Stimulated activated memory B cell treated with anti-CD40 and anti-IgM and Interleukin-4, amounts not matched to agents 10 μg/mL and 1 μg/mL and 100 μg/mL, for 72 hours (primary cell): ENCODE measurements at places on chromosomes 2 and 18.

DNA sequence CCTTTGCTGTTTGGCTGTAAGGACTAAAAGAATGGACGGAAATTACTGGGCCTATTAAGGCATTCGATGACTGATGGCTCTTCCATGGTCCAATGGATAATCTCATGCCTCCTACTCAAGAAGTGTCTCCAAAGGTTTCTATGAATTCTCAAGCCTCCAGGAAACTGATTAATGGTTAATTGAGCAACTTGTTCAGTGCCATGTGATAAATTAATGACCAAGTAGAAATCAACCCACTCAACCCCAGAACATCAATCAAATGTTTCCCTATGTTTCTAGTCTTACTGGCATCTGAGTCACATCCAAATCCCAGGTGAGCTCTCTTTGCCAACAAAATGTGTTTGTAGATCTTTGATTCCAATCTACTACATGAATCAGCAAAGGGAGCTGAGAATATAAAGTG lies 103.6 kb downstream of the NXPH2 start:
- ATAC-seq = no peak

- ATAC-seq = no peak
Measured at GRCh38 chr2:160338901-160339685, 139.0 kb upstream of the ITGB6 start.

GRCh38 chr2:100603948-100604633 lies 41.3 kb downstream of the PDCL3 start:
- no peak for ATAC-seq

GRCh38 chr2:222288590-222289277 lies 10.1 kb downstream of the PAX3 start:
- ATAC-seq = no peak

- ATAC-seq = no peak
Measured at GRCh38 chr2:4353668-4354067, 650.3 kb downstream of the DCDC2C start.

DNA sequence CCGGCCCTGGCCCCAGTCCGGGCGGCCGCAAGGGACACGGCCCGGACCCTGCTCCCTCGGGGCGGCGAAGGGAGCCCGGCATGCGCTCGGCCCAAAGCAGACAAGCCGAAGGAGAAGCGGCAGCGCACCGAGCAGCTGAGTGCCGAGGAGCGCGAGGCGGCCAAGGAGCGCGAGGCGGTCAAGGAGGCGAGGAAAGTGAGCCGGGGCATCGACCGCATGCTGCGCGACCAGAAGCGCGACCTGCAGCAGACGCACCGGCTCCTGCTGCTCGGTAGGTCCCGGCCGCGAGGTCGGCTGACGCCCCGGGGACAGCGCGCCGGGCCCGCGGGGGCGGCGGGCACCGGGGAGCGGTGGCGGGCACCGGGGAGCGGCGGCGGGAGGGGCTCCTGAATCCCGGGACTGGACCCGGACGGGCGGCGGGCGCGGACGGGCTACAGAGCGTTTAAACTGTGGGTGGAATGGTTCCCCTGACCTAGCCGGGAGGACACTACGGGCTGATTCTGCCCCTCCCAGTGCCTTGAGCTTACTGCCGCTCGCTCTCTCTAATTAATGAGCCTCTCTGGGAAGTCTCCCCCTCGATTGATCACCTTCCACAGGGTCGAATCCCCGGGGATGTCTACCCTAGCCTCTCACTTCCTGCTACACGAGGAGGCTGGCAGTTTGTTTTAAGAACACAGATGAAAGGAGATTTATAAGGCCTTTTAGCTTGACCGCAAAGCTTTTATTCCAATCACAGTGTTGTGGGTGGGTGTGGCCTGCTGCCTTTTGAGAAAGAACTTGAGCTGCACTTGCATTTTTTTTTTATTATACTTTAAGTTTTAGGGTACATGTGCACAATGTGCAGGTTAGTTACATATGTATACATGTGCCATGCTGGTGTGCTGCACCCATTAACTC lies 853 bp downstream of the GNAL start:
- peak; percentile 68 for ATAC-seq

DNA sequence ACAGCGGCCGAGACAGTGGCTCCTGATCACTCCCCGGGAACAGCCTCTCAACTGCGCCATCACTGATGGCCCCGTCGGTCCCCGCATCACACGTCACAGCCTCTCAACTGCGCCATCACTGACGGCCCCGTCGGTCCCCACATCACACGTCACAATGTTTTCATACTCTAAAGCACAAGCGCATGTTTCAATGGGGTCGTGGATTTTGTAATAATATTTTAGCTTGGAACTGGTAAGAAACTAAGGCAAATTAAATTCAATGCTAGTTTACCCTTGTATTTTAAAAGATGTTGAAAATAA lies 44.2 kb upstream of the CTDP1 start:
- ATAC-seq = no peak

GRCh38 chr2:134377730-134378129 lies 123.9 kb downstream of the MGAT5 start:
- ATAC-seq = no peak

GRCh38 chr2:69057660-69058059 lies 44.7 kb downstream of the ANTXR1 start:
- no peak for ATAC-seq

DNA sequence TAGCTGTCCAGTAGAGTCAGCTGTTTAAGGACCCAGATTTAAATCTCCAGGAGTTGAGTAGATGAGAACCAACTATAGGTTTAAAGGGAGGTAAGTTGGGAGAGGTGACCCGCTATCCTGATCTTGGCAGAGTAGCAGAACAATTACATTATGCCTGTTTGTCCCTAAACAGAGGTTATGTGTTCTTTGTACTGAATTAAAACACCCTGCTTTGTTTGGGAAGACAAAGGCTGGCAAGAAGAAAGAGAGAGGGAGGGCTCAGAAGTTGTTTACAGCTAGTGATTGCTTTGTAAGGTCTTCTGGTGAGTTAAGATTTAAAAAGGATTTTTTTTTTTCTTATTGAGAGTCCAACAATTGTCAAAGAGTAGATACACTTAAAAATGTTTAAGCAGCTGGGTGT lies 37.3 kb downstream of the USP14 start:
- no peak for ATAC-seq

GRCh38 chr2:196334710-196335109 lies 163.3 kb upstream of the STK17B start:
- ATAC-seq = no peak

GRCh38 chr18:39796393-39796792 lies 2158.6 kb upstream of the PIK3C3 start:
- ATAC-seq = no peak

- ATAC-seq = peak; percentile 59
Measured at GRCh38 chr18:72867746-72868584, at the start of gene NETO1. Gene NETO1 (minus strand): TSS chr18:72867987. CDS start chr18:72867291, 696 bp downstream.

GRCh38 chr2:50858156-50858555 lies 173.8 kb downstream of the NRXN1 start:
- ATAC-seq = no peak

- ATAC-seq = no peak
Measured at GRCh38 chr2:2798337-2798736, 467.3 kb upstream of the MYT1L start.

DNA sequence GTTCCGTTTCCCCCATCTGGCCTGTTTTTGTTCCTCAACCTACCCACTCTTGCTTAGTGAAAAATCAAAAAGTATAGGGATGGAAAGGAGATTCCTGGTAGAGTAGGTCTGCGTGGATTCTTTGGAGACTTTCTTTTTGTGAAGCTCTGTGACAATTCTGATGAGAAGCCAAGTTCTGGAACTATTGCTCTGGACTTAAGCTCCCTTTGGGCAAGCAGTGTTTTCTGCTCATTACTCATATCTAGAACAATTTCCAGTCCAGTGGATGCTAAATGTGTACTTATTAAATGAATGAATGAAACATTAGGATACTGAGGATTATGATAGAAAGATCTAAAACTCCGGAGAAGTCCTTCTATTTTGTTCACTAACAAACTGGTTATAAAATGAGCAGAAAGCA lies 76.5 kb downstream of the SOCS6 start:
- no peak for ATAC-seq

- ATAC-seq = no peak
Measured at GRCh38 chr2:31088504-31089195, 49.6 kb downstream of the GALNT14 start.
